Spinal cord (tissue), 10 donors: ENCODE measurements at places on chromosomes 2 and 18.

DNA sequence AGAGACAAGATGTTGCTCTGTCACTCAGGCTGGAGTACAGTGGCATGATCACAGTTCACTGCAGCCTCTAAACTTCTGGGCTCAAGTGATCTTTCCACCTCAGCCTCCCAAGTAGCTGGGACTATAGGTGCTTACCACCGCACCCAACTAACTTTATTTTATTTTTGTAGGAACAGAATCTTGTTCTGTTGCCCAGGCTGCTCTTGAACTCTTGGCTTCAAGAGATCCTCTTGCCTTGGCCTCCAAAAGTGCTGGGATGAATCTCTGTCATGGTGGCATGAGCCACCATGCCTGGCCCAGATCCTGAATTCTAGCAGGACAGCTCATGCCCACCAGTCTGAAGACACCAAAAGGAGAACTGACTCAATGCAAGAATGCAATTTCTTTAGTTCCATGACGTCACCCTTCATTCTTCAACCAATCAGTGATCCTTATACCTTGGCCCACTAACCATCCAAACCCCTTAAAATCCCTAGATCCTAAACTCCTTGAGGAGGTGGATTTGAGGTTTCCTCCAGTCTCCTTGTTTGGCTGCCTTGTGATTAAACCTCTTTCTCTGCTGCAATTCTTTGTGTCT is 25.6 kb upstream of the CXXC1 start:
- DNase-seq = no peak

DNA sequence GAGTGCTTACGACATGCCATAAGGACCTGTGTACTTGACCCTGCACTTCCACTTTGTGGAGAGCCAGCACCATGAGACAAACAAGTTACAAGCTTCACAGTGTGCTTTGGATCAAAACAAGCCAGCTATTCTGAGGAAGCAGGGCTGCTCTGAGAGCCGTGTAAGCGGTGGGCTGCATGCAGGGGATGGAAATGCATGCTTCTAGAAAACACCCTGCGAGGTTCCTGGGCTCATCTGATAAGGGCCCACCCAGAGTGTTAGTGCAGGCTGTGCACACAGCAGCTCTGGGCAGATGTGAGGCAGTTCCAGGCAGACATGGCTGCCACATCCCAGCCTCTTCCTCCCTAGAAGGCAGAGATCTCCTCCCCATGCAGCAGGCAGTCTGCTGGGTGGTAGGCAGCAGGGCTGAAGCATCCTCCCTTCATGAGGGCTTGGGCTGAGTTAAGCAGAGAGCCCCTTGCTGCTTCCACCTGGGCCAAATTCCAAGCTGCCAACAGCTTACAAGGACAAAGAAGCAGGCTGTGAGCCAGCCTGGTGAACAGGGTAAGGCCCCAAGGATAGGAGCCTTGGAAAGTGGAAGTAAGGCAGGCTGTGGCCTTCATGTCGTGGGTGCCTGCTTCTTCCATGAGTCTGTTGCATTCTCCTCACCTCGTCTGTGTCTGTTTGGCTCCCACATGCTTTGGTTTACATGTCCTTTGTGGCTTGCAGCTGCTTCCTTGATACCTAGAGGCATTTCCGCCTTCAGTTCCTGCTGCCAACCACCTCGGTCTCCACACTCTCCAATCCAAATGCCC is 7.7 kb downstream of the PSD4 start:
- DNase-seq = no peak

DNA sequence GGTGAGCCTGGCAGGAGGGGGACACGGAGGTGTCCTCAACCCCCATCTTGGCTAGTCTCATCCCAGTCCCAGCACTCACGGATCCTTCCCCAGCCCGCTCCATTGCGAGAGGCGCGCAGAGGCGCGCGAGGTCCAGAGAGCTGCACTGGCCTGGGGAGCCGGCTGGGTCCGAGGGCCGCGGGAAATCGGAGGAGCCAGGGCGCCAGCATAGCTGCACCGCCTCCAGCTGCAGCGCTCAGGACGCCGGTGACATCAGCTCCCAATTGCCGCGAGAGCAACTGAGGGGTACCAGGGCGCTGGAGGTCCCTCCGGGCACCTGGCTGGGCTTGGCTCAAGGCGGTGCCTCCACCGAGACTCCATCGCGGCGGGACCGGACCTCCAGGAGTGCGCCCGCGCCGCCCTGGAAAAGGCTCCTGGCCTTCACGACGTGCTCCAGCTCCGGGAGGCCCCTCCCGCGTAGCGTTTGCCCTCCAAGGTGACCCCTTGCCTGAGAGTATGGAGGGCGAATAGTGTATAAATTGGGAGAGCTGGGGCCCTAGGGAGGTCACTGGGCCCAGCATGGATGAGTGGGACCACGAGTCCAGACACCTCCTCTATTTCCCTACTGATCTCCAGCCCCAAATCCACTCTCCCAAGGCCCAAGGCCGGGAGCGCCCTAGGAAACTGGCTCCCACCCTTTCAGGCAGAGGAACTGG is 5.5 kb downstream of the RTKN start:
- DNase-seq = no peak

DNA sequence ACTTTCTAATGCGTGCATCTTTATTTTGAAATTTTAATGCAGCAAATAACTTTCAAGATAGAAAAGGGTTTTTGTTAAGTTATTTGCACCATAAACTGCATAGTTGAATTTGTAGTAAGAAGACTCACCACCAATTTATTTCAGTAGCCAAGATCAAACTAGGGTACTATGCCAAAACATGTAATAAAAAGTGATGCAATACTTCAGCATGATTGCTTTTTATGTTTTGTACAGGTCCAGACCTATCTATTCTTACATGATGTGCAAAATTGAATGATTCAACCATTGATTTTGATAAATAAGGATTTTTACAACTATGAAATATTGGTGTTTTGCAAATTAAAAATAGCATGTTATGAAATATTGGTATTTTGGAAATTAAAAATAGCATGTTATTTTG is 26.7 kb downstream of the AGPS start:
- DNase-seq = no peak

DNA sequence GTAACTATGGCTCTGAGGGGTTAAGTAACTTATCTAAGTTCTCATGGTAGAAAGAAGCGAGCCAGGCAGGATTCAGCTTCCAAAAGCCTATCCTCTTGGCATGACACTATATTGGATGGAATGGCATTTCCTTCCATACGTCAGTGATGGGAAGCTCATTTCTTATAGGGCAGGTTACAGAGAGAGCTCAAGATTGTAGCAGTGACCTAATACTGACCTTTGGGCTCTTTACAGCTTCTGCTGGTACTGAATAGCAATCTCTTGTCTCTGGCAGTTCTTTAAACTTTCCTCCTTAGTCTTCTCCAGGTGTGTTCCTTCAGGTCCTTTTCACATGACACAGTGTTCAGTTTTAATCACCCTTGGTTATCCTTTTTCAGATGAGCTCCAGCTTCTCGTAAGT is 133.0 kb downstream of the HRH4 start:
- DNase-seq = no peak

DNA sequence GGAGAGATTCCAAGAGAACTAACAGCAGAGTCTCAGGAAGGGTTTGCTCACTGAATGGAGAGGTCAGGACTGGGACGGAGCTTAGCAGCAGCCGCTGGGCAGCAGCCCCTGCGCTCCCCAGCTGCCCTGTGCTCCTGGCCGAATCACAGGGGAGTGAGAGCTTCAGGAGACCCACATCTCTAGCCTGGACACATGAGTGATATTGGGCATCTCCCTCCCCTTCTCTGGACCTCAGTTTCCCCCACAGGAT is 511 bp downstream of the MATN3 start:
- no peak for DNase-seq

DNA sequence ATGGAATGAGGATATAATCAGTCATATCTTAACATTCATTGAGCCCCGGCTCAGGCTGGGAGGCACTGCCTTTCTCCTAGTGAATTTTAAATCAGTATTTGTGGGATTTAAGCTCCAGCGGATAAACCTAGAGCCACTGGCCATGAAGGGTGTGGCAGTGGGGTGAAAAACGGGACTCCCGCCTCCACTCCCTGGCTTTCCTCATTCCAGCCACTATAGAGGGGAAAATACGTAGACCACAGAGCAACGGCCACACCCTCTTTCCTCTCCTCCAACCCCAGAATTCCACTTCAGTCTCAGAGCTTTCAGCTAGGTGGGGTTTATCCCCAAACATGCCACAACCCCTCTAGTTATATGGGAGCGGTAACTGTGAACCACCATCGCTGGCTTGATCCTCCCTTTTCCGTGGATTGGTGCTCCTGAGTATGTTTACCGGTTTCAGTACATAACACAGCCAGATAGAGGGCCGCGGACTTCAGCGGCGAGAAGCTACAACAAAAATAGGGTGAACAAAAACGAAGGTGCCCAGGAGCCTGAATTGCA is 70.6 kb upstream of the ITGB6 start:
- DNase-seq = no peak

DNA sequence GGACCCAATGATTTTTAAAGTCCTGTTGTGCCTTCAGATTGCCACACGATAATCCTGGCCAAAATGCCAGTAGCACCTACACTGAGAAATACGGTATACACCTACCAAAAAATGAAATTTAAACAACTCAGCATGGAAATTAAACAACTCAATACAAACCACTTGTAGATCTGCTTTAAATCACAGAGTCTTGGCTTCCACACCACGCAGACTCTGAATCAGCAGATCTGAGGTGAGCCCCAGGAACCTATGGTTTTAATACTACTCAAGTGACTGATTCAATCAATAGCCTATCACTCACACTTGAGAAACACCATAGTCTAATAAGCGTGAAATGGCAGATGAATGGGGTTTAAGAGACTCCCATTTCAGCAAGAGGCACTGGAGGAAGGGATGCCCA is 46.9 kb downstream of the MAP4K3 start:
- DNase-seq = no peak

DNA sequence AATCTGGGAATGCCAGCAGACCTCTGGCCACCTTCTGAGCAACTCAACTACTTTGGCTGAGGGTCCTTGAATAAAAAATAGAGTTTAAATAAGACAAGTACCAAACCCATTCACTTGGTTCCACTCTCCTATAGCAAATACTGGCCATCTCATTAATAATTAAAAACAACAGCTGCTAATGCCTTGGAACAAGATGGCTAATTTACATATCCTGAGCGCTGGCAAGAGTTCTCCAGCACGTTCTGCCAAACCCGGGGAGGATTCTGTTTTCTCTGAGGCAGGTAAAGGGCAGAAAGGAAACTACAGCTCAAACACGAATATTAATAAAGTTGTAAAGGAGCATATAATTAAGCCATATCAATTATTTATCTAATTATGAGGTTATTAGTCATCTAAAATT is 1123.7 kb downstream of the TDRD15 start:
- no peak for DNase-seq

GRCh38 chr2:44884231-44884630 is 57.3 kb upstream of the SIX3 start:
- DNase-seq = no peak
